ENCODE measurements at places on chromosomes 4 and X.
A peak's percentile ranks its signal among the peaks of the same experiment; 100 is the strongest.

DNA sequence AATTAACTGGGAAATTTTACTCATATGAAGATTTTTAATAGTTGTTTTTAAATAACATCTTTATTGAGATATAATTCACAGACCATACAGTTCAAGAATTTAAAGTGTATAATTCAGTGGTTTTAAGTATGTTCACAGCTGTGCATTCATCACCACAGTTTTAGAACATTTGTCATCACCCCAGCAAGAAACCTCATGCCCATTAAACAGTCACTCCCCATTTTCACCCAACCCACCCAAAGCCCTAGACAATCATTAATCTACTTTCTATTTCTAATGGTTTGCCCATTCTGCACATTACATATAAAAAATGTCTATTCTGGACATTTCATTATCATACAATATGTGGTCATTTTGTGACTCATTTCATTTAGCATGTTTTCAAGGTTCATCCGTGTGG is 2.8 kb downstream of the UPRT start:
- no peak for DNase-seq

DNA sequence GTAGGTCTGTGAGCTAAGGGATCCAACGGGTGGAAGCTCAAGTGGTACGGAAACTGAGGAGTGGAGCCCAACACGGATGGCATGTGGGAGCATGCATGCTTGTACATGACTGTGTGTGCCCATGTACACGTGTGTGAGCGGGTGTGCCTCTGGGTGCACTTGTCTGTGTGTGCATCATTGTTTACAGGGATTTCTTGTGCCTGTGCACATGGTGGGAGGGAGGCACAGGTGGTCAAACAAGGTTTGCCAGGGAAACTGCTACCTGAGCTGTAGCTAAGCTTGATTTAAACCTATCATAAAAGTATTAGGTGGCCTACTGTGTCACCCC is 122.5 kb upstream of the MAMLD1 start:
- no peak for DNase-seq

GRCh38 chr4:123362103-123362502 is 34.5 kb upstream of the SPRY1 start:
- no peak for DNase-seq

GRCh38 chr4:106347167-106347566 is 21.4 kb downstream of the GIMD1 start:
- DNase-seq = no peak

DNA sequence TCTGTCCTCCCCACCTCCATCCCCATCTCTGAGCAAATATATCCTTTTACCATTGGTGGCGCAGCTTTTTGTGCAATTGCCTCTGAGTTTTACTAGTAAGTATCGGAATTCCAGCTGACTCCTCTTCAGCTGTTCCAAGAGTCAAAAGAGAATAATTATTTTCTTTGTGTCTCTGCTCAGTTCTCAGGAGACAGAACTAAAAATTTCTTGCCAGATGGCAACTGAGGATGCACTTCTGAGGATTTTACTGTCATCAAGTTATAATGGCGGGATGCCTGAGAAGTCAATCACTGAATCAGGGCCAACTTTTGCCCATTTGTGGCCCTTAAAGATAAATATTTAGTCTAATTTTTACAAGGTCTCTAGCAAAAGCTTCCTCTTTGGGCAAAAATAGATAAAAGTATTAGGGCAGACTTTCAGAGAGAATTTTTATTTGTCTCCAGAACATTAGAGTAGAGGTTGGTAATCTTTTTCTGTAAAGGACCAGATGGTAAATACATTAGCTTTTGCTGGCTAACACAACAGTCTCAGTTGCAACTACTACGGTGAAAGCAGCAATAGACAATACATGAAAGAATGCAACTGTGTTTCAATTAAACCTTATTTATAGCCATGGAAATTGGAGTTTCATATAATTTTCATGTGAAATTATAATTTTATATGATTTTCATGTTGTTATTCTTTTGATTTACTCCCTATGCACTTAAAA is 15.6 kb upstream of the ADGRA3 start:
- DNase-seq = no peak

- DNase-seq = no peak
Measured at GRCh38 chr4:153181700-153182099, 22.5 kb upstream of the TRIM2 start.

GRCh38 chr4:40662962-40663604 is 33.4 kb upstream of the RBM47 start:
- DNase-seq = peak; percentile 51

DNA sequence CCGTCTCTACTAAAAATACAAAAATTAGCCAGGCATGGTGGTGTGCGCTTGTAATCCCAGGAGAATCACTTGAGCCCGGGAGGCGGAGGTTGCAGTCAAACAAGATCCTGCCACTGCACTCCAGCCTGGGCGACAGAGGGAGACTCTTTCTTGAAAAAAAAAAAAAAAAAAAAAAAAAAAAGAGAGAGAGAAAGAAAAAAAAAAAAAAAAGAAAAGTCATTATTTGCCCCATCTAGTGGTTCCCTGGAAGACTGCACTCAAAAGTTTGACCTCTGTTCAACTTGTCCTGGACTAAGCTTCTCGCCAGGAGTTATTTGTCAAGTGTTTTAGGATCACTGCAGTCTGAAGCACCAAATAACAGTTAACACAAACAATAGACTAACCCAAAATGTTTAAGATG is 45.3 kb upstream of the KCTD8 start:
- peak; percentile 31 for DNase-seq

DNA sequence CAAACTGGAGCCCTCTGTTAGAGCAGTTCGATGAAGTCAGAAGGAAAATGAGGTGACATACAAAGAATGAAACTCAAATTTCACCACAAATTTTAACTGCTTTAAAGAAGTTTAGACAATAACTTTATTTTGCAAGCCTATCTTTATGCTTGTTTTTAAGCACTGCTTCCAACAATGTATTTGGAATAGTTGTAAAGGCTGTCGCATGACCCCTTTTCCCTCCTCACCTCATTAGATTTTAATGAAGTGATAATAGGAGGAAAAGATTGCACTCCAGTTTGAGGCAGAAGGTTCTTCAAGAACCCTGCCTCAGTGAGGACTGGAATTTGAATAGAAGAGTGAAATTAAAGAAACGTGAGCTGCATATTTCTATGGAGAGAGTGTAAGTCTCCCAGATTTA is 386.1 kb upstream of the NR3C2 start:
- no peak for DNase-seq

- DNase-seq = no peak
Measured at GRCh38 chrX:7190157-7190556, 42.2 kb upstream of the PUDP start.

DNA sequence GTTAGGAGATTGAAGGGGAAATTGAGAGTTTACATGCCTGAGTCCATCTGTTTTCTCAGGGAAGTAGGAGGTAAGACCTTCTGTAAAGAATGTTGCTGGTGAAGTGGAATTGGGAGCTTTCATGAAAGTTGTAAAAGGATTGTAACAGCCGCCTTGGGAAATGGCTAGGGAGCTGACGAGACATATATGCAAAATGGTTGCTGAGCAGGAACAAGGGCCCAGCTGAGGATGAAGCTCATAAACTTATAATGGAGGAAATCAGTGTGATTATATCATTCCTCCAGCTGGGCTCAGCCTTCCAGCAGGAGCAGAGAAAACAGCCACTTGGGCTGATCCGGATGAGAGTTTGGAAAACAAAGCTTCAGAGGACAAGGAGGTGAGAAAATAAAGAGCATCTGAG is 208.7 kb downstream of the MAPK10 start:
- no peak for DNase-seq

DNA sequence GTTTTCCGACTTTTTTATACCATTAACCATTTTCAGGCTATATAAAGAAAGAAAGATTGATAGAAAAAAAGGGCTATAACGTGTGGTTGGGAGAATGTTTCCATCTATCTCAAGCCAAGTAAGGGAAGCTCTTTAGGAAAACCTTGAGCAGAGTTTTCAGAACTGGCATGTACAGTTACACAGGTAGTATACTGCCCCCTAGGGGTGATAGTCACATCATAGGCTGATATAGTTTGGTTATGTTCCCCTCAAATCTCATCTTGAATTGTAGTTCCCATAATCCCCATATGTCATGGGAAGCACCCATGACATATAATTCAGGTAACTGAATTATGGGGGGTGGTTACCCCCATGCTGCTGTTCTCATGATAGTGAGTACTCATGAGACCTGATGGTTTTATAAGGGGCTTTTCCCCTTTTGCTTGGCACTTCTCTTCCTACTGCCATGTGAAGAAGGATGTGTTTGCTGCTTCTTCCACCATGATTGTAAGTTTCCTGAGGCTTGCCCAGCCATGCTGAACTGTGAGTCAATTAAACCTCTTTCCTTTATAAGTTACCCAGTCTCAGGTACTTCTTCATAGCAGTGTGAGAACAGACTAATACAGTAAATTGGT is 186.8 kb downstream of the TMA16 start:
- DNase-seq = peak; percentile 40

GRCh38 chrX:46251755-46252154 is 293.5 kb downstream of the ZNF674 start:
- DNase-seq = peak; percentile 59

- DNase-seq = no peak
Measured at GRCh38 chr4:147965056-147965455, 233.2 kb downstream of the ARHGAP10 start.

DNA sequence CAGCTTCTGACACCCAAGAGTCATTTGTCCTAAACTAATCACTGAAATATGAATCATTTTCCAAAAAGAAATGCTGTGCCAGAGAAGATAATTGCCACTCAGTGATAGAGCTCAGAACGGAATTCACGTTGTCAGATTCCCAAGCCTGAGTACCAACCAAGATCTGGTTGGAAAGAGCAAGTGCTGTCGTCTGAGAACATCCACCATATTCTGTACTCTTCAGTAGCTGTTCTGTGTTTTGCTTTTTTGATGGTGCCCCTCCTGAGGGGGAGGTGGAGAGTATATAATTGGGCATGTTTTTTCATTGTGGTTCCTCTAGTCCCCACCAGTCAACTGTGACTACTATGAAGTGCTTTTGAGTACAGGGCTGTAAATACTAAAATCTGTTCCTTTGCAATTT is 13.2 kb downstream of the RUFY3 start:
- DNase-seq = no peak

DNA sequence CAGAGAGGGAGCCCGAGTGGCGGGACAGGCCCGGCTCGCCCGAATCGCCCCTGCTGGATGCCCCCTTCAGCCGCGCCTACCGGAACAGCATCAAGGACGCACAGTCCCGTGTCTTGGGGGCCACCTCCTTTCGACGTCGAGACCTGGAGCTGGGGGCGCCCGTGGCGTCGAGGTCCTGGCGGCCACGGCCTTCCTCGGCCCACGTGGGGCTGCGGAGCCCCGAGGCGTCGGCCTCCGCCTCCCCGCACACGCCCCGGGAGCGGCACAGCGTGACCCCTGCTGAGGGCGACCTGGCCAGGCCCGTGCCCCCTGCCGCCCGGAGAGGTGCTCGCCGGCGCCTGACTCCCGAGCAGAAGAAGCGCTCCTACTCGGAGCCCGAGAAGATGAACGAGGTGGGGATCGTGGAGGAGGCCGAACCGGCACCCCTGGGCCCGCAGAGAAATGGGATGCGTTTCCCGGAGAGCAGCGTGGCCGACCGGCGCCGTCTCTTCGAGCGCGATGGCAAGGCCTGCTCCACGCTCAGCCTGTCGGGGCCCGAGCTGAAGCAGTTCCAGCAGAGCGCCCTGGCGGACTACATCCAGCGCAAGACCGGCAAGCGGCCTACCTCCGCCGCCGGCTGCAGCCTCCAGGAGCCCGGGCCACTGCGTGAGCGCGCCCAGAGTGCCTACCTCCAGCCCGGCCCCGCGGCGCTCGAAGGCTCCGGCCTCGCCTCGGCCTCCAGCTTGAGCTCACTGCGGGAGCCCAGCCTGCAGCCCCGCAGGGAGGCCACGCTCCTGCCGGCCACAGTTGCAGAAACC is 156.9 kb downstream of the SOWAHB start:
- no peak for DNase-seq

- DNase-seq = no peak
Measured at GRCh38 chr4:9923195-9923812, 98.0 kb downstream of the SLC2A9 start.

DNA sequence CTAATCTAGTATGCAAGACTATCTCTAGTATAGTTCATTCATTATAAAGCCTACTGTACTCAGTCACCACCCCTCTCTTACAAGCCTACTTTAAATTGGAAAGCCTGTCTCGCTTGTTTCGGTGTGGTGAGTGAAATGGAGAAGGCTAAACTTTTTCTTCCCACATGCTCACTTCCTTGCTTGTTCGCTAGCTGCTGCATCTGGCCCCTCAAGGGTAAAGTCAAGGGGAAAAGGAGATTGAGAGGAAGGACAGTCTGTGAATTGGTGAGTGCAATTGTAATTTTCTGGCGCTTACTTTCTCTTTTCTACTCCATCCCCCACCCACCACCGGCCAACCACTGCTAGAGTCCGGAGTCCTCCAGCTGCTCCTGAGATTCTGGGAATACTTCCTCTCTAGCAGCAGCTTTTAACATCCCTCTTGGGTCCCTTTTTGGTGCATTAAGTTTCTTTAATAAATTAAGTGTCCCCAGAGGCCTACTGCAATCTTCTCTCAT is 12.1 kb upstream of the ARAP2 start:
- no peak for DNase-seq

- no peak for DNase-seq
Measured at GRCh38 chrX:10769696-10770619, 149.6 kb upstream of the MID1 start.

- DNase-seq = no peak
Measured at GRCh38 chr4:89413518-89413917, 105.9 kb upstream of the GPRIN3 start.

GRCh38 chr4:122552898-122553297 is 68.0 kb downstream of the IL21 start:
- DNase-seq = no peak

DNA sequence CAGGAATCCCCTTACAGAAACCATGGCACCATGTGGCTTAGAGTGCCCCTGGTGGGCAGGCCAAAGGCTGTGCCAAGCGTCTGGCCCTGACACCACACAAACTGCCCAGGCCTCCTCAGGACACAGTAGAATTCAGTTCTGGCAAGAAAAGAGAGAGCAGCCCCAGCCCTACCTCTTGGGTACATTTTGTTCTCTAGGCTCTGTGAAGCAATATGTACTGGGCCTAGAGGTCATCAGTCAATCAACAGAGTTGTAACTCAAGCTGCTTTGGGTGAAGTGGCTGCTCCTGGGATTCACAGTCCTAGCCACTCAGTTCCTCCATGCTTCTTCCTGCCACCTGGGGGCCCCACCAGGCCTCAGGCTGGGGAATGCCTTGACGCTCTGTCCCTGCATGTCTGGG is 158.1 kb upstream of the MAMLD1 start:
- no peak for DNase-seq

- DNase-seq = no peak
Measured at GRCh38 chr4:66842026-66842723, 703.1 kb downstream of the CENPC start.

DNA sequence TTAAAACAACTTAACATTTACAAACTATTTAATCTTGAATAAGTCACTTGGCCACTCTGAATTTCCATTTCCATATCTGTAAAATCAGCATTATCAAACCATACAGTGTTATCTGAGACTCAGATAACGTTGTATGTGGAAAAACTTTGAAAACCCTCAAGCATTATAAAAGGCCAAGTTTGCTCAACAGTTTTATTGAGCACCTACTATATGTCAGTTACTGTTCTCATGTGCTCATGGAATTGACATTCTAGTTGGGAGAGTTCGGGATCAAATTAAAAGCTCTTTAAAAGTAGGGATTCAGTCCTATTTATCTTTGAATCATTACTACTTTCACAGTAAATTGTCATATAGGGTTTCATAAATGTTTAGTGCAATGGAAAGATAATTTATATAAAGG is 97.9 kb downstream of the FRMPD4 start:
- no peak for DNase-seq
